NCI-H1105 treated with DMSO at 0.1 percent for 48 hours (cell line): ENCODE measurements at places on chromosomes 3 and 15.

DNA sequence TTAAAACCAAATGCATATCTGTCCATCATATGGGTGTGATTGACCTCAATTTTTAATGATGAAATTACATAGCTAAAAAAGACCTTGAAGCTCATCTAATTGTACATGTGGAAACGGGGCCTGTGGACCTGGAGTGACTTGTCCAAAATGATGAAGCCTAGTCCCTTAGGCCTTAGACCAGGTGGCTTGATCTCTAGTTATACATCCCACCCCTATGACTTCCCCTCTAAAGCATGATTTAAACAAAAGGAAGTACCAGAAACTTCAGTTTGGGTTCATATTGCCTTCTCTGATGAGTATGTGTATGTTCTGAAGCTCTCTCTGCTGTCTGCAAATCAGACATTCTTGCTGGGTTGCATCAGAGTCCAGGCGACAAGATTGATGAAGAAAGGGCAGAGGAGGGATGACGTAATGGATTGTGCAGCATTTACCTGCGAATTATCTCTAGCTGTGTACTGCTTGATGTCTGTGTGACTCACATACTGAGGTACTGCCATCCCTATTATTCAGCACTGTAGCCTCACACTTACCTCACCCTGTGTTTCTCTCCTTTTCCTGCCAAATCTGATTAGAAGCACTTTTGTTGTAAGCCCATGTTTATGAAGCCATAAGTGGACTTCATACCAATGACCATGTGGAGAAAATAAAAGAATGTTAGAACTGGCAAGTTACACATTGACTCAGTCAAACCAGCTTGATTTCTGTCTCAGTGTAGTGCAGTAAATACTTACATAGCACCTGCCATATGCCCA lies 111.5 kb downstream of the FILIP1L start:
- DNase-seq: no peak

DNA sequence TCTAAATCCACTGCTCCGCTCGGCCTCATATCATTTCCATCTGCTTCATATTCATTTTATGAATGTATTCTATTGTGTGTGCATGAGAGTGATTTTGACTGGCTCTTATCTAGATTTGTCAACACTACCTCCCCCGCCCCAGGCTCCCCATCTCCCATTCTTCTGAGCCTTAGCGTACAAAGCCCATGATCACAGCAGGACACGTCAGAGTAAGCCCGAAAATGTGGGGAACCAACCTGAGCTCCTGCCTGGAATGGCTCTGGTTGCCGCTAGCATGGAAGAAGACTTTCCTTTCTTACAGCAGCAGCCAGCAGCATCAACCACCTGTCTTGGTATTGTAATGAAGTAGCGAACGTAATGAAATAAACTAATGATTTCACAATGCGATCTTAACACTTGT lies 61.4 kb downstream of the GABRB3 start:
- DNase-seq: no peak

DNA sequence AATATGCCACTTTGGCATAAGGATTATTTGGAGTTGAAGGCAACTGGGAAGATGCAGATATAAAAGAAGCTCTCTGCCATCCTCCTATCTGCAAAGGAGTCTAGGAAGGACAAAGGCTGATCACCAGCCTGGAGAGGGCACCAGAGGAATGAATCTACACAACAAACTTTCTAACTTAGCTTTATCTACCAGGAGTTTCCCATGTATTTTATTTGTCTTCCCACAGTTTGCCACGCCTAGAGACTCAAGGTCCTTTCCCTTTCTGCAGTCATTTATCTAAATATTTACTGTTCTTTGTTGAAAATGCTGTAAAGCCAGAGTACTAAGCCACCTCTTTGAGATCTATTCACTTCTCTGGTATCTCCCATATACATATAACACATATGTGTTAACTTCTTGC lies 32.2 kb downstream of the GPR176 start:
- DNase-seq: no peak

GRCh38 chr15:31301673-31301990 lies 25.0 kb upstream of the KLF13 start:
- DNase-seq: no peak

DNA sequence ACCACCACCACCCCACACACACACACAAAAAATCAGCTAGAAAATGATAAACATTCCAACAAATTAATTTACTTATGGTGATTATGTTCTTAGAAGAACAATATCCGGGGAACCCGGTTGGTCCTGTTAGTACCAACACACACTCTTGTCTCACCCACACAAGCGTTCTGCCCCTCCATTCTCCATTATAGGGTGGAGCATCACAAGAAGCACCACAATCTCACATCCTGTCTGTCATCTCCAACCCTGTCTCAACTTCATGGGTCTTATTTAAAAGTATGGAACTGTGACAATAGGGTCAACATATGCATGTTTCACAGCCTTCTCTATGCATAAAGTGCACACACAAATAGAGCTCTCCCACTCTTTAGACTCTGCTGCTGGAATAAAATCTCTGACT lies 5.6 kb downstream of the GSK3B start:
- no peak for DNase-seq

- no peak for DNase-seq
Observed at GRCh38 chr3:47527952-47528725, 14.6 kb upstream of the ELP6 start.

DNA sequence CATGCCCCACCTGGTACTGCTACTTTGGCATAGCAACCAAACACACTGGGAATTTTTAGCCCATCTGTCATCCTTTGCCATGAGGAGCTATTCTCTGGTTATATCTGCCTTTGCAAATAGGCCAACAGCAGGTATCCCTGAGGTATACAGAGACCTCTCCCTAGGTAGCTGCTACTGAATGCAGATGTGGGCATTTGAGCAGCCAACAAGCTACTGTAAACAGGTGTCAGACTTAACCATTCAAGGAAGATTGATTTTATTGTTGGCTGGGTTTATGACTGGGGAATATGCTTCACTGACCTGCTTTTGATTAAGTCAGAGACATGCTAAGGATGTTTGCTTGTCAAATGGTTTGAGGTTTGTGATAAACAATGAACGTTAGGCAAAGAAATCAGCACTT lies 183.2 kb downstream of the OXSM start:
- no peak for DNase-seq

- DNase-seq: peak; percentile 35
Observed at GRCh38 chr3:197736010-197736490, 654 bp downstream of the RUBCN start.

DNA sequence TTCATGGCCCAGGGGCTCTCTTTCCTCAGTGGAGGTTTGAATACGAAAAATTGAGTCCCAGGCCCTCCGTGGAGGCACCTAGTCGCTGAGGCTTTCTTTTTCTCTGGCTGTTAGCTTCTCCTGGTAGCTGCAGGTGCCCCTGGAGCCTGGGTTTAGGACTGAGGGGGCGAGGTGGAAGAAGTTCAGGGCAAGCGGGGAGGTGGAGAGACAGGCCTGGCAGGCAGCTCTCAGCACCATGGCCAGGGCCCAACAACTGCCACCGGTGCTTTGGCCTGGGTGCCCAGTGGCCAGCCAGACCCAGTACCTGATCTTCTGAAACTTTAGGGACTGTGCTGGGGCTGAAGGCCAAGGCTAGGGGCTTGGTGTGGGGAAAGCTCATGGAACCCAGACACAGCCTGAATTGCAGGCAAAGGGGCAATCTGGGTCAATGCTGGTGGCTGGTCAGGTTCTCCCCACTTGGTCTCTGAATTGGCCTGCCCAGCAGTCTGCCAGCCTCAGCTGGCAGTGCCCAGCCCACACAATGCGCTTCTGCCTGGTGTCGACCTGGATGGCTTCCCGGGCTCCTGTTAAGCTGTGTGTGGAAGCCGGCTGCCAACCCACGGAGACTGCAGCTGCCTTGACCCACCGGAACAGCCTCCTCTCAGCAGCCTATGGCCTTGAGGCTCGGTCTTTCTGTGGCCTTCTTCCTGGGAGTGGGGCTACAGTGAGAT lies 30.3 kb upstream of the POLG start:
- DNase-seq: no peak

DNA sequence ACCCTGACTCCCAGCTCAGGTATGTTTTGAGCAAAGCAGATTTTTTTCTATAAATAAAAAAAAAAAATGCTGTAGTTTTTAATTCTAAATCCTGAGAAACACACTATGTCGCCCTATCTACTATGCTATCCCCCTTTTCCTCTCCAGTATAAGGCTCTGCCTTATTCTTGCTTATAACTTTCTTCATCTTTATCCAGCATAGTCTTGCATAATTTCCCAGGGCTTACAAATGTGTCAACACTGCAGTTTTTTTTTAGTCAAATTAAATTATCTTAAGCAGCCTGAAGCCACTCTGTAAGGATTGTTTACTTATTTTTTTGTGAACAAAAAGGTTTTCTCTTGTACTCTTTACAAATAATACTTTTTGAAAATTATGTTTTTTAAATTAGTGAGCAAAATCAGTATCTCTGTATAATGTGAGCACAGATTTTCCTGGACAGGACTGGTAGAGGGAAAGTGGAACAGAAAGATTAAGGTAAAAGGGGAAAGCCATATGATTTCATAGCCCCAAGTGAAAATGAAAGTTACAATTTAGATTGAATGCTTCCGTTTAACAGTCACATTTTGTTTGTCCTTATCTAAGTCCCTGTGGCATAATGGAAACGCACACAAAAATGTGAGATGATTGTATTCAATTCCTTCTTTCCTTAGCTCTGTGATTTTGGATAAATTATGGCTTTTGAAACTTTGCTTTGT lies 5.6 kb upstream of the PYDC2 start:
- no peak for DNase-seq

- no peak for DNase-seq
Observed at GRCh38 chr15:96334017-96334704, 3.7 kb downstream of the NR2F2 start.

DNA sequence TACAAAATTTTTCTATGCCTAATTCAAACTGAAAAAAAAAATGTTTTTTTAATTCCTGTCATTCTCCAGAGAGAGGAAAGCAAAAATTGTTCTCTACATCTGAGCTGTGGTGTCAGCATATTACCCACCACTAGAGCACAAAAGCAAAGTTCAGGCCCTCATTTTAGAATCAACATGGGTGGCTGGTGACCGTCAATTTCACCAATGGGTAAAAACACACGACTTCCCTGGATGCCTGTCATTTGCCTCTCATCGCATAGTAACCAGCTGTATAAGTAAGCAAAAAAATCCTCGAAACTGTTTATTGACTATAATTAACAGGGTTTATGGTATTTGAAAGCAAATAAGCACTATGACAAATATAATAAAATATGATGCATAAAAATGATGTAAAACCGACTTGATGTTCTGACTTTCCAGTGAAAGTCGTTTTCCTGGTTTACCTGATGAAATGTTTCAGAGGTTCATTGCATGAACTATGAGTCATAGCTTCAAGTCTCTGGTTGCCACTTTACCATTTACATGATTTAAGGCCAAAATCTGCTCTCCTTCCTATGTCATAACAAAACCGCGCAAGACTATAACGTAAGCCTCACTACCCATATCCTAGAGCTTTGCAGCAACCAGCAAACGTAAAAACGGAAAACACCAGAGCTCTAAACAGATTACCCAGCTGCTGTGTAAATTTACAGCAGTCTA lies 60.5 kb downstream of the THBS1 start:
- peak; percentile 53 for DNase-seq

DNA sequence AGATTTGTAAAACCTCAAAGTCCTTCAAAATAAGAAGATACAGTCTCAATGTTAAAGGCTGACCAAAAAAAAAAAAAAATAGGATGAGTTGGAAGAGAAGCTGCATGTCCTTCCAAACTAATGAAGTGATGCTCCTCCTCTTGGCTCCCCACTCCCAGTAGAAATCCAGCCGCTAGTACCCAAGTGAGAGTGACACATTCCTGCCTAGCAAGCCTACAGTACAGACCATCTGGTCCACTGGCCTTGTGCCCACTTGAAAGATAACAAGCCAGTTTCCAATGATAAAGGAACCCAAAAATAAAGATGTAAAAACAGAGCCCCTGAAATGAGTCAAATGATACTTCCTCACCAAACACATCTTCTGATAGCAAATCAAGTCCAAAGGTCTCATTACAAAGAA lies 258.7 kb upstream of the NSMCE3 start:
- no peak for DNase-seq

DNA sequence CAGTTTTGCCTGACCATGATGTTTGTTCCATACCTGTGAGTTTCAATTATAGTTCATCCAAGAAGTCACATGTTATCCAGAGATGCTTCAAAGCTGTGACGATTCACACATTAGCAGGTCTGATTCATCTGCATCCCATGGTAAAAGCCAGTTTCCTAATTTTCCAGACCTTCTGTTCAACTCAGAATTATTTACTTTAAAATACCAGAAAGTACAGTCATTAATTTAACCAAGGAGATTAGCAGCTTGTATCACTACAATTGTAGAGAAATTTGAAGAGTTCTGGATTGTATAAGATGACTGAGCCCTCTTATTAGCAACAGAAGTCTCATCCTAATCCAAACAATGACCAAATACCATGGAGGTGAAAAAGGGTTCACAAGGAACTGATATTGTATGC lies 76.1 kb upstream of the THBS1 start:
- DNase-seq: no peak

DNA sequence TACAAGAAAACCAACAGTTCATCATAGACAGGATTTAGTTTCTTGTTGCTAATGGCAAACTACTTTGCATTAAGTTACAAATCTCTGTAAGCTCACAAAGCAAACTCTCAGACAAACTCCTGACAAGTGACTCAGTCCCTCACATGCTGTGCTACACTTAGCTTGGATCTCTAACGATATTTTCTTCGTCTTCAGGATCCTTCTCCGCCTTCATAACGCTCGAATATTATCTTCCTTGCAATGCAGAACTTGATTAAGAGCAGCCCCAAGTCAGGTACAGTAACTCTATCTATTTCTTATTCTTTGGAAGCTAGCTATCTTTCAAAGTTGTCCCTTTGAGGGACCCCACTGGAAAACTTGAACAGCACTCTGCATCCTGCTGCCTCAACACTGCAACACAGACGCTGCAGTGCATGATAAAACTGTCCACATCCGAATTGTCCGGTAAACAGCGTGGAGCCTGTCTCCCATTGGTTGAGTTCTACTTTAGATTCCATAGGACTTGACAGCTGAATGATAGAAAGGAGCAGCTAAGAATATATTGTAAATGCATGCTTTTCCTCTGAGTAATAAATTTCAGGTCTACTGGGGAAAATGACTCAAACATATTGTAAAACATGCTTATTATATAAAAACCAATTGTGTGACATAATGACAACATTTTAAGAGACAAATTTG lies 61.3 kb downstream of the UACA start:
- DNase-seq: no peak

- DNase-seq: no peak
Observed at GRCh38 chr3:60427109-60427508, 824.1 kb downstream of the FHIT start.

- DNase-seq: no peak
Observed at GRCh38 chr3:44905446-44906157, 31.2 kb downstream of the TGM4 start.

GRCh38 chr3:195704433-195704999 lies 16.3 kb upstream of the MUC20 start:
- no peak for DNase-seq

GRCh38 chr3:88433568-88433967 lies 283.8 kb downstream of the C3orf38 start:
- DNase-seq: no peak
